ENCODE measurements at places on chromosomes 5 and 9.

DNA sequence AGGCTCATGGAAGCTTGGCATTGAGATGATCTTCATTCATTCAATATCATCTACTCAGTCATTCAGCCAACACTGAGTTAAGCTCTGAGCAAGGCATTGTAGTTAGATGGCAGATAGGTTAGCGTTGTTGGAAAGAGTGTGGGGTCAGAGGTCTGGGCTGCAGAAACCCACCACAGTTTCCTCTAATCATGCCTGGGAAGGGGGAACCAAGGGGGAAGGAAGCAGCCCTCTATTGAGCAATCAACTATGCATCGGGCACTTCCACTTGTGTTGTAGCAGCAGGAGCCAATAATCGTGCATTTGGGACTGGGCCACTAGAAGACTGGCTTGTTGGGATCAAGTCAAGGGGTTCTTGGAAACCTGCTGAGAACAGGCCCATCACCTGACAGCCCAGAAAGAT is 139.1 kb downstream of the PIP5K1B start:
- no peak for DNase-seq

DNA sequence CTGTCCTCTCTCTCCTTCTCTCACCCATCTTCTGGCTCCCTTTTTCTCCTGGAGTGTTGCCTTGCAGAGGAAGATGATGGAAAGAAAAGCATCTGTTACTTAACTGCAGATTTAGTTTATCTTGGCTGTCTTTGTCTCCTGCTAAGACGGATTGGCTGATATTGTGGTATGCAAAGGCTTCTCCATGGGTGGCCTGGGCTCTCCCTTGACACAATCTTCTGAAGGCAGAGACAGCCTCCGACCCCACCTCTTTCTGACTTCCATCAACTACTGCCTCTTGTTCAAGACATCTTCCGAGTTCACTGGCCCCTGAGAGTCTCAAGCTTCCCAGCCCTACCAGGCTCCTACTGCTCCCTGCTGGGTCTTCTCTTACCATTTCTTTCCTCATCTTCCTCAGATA is 403.7 kb downstream of the LRRC70 start:
- no peak for DNase-seq

DNA sequence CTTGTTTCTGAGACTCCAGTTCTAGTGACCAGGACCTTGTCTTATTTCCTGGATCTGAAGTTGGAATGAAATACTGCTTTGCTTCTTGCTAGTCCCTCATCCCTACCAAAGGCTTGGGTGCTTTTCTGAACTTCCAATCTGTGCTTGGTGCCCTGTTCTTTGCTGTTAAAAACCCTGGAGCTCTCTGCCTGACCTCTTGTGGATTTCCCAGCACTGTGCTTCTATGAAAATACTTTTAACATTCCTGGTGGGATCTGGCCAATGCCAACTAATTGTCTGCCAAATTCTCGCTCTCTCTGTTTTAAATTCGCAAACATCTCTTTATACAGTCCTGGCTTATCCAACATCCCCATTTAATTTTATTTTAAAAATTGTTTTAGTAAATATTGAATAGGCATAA is 26.7 kb upstream of the CSNK1G3 start:
- no peak for DNase-seq

DNA sequence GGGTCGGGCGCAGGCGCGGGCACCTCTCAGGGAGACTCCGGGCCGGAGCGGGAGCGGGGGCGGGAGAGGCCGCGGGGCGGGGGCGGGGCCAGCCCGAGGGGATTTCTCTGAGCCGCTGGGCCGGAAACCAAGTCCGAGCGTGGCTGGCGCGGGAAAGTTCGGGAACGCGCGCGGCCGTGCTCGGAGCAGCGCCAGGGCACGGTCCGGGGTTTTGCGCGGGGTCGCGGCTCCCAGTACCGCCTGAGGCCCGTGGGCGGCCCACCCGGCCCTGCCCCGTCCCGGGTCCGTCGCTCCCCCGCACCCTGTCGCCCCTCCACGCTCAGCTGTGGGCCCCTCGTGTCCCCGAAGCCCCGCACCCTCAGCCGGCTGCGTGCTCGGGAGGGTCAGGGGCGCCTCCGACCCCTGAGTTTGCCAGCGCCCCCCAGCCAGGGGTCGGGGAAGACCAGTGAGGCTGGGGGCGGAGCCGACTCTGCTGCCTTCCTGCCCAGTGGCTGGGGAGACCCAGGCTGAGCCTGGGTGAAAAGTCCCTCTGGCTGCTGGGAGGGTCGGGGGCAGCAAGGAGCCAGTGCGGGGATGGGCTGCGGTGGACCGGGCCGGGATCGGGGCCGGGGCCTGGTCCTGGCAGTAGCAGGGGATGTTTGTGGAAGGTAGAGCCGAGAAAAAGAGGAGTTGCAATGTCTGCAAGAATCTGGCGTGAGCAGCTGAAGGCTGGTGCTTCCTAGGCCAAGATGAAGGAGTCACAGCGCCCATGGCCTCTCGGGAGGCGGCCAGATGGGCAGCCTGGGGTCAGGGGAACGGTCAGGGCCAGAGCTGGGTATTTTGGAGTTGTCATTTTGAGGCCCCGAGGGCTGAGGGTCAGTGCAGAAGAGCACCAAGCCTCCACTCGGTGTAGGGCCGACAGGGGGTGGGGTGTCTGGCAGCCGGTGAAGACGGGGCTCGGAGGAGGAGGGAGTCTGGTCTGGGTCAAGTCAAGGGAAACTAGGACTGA is 588 bp downstream of the TRAF2 start:
- DNase-seq = no peak

GRCh38 chr5:64497386-64497785 is 8.4 kb upstream of the RGS7BP start:
- DNase-seq = no peak

GRCh38 chr9:137313326-137313936 is 11.4 kb upstream of the NRARP start:
- DNase-seq = no peak
